ENCODE measurements at places on chromosomes 12 and 14.

DNA sequence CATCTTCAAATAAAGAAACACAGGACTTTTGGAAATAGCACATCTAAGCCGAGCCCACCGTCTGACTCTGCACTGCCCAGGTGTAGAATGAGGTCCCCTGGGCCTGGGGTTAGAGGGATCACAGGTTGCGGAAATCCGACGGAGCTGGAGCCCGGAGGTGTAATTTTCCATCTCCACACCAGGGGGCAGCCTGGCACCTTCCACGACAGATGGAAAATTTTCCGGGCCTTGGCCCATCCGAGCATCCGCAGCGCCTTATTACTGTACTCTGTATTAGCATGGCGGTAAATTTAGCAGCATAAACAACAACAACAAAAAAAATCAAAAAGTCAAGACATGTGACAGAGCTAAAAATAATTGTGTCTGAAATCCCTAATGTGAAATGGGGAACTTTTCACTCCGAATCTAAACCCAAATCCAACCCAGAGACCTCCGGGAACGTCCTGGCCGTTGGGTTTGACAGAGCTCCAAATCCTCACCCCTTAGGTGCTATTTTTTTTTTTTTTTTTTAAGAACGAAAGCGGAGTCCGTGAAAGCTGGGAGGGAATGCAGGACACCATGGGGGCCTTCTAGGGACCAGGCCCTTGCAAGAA is 93.9 kb downstream of the KSR2 start:
- no peak for DNase-seq

- DNase-seq: no peak
These were observed 51.2 kb downstream of the GLRX5 start for GRCh38 chr14:95585953-95586620.

DNA sequence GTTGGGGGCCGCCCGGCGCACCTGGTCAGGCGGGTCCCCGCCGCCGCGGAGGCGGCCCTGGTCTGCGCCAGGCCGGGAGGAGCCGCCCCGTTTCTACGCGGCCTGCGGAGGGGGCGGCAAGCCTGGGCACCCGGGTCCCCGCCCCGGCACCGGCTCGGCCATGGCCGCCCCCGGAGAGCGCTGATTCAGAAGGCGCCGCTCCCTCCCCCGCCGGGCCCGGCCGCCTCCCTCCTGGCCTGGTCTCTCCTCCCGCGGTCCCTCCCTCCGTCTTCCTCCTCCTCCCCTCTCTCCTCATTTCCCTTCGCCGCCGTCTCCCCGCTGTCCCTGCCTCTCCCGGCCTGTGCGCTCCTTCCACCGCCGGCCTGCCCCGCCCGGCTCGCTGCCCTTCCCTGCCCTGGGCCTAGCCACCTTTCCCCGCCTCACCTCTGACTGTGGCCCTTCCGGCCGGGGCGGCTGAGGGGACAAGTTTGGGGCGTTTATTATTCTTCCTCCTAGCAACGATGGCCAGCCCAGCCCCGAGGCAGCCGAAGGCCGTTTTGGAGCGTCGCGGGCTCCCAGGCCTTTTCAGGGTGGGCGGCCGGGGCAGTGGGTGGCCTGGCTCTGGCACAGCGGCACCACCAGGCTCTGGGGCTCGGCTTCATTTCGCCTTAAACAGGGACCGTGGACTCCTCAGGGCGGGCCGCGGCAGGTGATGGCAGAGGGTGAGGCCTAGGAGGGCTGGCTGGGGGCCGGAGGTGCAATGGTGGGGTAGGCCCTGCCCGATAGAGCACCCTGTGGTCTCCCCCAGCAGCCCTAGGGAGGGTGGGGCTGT is 768 bp downstream of the CEP170B start:
- DNase-seq: no peak

DNA sequence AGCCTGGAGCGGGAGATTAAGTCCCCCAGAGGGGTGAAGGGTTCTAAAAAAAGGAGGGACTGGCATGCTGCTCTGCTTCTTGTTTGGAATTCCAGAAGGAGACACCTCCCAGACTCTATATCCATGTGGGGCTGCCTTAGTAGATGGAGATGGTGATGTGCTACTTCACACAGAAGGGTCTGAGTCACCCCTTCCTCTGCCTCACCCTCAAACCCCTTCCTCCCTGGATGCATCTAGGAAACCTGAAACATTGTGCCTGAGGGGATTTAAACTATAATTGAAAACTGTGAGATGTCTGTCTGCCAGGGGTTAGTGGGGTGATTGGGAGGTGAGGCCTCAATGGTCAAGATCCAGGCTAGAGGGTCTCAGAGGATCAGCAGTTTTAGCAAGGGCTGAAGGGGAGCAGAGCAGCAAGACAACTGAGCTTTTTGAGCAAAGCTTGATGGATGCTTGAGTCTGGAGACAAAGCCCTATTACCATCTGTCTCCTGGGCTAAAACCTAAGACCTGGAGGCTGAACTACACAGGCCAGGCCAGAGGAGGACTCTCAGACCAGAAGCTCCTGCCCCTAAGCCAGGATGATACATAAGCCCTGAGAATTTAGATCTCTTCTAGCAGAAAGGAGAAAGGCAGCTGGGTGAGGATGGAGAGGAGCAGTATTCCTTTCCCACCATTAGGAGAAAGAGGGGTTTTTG is 314.7 kb upstream of the ATP2B1 start:
- DNase-seq: no peak

GRCh38 chr14:86052868-86053267 is 522.9 kb downstream of the FLRT2 start:
- DNase-seq: no peak

- no peak for DNase-seq
These were observed 724.8 kb downstream of the C12orf50 start for GRCh38 chr12:87304406-87304805.

- no peak for DNase-seq
These were observed 58.9 kb downstream of the BCL11B start for GRCh38 chr14:99213101-99213500.

GRCh38 chr12:32134101-32134888 is 27.6 kb downstream of the BICD1 start:
- DNase-seq: no peak

DNA sequence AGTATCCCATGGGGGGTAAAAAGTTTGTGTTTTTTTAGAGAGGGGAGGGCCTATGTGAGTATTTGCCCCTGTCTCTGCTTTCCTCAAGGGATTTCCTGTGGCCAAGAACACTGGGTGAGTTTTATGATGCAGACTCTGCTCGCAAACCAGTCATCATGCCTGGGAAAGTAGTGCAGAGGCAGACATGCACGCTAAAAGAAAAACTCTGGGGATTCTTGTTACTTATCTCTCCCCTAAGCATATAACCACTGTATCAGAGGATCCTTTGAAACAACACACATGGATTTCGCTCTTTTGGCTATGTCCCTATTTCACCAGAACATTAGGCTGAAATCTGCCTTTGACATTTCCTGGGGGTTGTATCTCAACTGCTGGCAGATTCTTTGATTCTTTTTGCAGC is 1845.8 kb upstream of the SEL1L start:
- no peak for DNase-seq

DNA sequence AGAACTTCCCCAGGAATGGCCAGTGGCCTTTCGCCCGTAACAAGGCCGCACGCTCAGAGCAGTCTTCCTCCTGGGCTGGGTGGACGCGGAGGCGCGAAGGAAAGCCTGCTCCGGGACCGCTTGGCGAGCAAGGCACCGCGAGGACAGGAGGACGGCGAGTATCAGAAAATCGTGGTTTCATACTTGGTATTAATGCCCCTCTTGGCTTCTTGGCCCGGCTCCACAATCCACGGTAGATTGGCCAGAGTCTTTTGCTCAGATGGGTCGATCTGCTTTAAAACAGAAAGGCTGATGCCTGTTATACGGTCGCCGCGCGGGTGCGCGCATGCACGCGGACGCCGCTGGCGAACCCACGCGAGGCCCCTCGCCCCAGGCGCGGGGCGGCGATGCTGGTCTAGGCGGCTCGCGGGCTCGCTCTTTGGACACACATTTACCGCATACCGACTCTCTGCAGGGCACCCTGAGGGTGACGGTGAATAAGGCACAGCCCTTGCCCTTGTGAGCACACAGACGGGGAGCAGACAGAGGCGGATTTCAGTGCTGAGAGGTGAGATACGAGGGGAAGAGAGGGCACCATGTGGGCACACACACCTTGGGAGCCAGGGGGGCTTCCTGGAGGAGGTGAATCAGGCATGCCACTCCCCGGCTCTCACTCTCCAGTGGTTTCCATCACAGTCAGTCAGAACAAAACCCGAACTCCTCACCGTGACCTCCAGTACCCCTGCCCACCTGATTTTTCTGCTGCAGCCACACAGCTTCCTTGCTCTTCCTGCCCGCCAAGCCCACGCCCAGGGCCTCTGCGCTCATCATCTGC is 100.7 kb downstream of the APAF1 start:
- DNase-seq: no peak

GRCh38 chr12:61367281-61367785 is 892.9 kb upstream of the USP15 start:
- no peak for DNase-seq

- no peak for DNase-seq
These were observed 1206.6 kb upstream of the TMEM132C start for GRCh38 chr12:127060310-127060847.

DNA sequence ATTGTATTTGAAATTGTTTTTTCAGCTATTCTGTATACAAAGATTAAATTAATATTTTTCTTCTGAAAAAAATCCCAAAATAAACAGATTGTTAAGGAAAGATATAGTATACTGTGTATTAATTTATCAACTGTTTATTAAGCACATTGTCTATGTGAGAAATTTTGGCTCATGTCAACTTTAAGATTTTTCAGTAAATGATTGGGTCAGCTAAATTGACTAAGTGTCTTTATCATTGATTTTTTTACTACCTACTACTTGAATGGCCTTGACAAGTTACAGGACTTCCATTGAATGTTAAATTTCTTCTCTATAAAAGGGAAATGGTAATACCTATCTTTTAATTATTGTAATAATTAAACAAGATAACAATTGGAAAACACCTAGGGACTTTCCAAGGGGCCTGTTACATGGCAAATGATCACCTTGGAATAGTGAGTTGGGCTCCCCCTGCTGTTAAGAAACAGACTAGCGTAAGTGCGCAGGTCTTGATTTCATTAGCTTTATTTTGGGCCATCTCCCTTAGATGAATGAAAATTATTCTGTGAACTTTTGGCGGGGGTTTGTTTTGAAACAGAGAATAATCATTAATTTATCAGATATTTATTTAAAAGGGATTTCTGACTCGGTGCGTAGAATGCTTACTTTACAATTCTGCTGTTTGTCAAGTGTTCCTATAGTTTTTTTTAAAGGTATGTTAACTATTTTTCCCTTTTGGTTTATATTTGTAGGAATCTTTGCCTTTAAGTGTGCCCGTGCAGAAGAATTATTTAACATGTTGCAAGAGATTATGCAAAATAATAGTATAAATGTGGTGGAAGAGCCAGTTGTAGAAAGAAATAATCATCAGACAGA is 14.5 kb upstream of the CCT2 start:
- DNase-seq: no peak

GRCh38 chr12:39440781-39441180 is 2.1 kb downstream of the KIF21A start:
- DNase-seq: no peak

GRCh38 chr12:124633365-124634362 is 66.3 kb upstream of the NCOR2 start:
- DNase-seq: no peak

- no peak for DNase-seq
These were observed 991.4 kb downstream of the NRXN3 start for GRCh38 chr14:79161571-79161970.

DNA sequence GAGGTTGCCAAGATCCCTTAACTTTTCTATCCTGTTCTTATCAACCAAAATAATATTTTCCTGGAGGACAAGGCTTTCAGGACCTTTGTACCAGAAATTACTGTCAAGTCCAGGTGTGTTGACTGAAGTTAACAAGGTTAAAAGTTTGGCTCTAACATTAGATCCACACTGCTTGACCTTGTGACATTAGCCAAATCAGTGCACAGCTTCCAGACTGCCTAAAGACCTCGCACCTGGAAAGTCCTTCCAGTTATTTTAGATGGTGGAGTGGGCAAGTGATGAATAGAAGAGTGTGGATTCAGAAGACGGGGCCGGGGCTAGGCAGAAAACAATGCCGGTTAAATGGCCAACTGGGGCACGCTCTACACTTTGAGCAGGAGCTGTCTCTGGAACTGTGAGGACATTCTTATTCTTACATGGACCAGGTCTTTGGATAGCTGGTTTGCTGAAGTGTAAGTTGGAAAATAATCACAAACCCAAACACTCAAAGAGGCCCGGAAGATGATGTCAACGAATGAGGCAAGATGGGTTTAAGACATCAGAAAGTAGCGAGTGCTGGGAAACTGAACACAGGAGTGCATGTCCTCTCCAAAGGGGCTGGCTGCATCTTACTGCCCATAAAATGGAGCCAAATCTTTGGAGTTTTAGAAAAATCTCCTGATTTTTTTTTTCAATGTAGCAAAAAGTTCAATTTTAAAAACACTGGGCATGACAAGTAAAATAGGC is 56.3 kb downstream of the NIN start:
- DNase-seq: no peak

- DNase-seq: no peak
These were observed 11.3 kb downstream of the SELPLG start for GRCh38 chr12:108622421-108622820.

DNA sequence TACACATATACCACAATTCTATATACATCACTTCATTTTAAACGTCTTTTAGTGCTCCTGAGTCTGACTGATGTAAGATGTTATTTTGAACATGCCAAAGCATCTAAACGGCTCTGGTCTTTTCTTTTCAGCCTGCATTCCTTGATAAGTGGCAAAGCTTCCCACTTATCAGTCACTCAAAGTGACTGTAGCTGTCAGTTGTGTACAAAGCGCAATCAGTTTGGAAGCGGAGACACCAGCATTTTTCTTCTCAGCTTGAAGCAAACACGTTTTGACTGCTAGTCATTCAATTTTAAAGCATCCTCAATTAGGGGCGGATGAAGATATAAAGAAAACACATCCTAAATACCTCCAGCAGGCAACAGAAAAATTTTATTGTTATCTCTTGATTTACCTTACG is 226.8 kb downstream of the SOX5 start:
- DNase-seq: no peak

GRCh38 chr12:107684990-107685359 is 624 bp upstream of the PWP1 start:
- DNase-seq: no peak
